ENCODE measurements at places on chromosomes 6 and 20. TPM values are rescaled to one million over a fixed set of nuclear protein-coding genes. Genes with fewer than 3 reads are reported as not detected.
A peak's percentile ranks its signal among the peaks of the same experiment; 100 is the strongest.

- peak; percentile 37 for DNase-seq
Observed at GRCh38 chr20:14986026-14986655, 648.7 kb upstream of the FLRT3 start.

Gene SEMG1
- not detected for total RNA-seq

DNA sequence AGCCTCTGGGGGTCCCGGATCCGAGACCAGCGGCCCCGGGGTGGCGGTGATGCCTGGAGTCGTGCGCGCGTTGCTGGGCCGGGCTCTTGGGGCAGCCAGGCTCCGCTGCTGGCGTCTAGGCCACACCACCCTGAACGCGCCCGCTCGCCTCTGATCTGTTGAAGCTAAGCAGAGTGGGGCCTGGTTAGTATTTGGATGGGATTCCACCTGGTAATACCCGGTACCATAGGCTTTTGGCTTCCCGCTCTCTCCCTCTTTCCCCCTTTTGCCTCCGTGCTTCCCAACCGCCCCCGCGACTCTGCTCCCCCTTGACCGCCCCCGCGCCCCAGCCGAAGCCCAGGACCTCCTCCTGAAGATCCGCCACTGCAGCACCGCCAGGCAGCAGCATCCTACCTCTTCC lies 1383.5 kb upstream of the DEFB115 start:
- peak; percentile 40 for DNase-seq

- peak; percentile 68 for DNase-seq
Observed at GRCh38 chr6:19999319-20000191, 162.4 kb downstream of the ID4 start.

- no peak for DNase-seq
Observed at GRCh38 chr6:138873191-138873590, 77.3 kb downstream of the ECT2L start.

Gene CST2
- not detected for total RNA-seq

GRCh38 chr20:45183084-45183483 lies 8.4 kb downstream of the PI3 start:
- DNase-seq: no peak

Gene VGLL2
- not detected for total RNA-seq

Gene KCNK16
- not detected for total RNA-seq

Gene BTNL2
- not detected for total RNA-seq

Gene PLCB4
- 16.1 TPM for total RNA-seq

Gene TRERF1
- total RNA-seq: 6.2 TPM

DNA sequence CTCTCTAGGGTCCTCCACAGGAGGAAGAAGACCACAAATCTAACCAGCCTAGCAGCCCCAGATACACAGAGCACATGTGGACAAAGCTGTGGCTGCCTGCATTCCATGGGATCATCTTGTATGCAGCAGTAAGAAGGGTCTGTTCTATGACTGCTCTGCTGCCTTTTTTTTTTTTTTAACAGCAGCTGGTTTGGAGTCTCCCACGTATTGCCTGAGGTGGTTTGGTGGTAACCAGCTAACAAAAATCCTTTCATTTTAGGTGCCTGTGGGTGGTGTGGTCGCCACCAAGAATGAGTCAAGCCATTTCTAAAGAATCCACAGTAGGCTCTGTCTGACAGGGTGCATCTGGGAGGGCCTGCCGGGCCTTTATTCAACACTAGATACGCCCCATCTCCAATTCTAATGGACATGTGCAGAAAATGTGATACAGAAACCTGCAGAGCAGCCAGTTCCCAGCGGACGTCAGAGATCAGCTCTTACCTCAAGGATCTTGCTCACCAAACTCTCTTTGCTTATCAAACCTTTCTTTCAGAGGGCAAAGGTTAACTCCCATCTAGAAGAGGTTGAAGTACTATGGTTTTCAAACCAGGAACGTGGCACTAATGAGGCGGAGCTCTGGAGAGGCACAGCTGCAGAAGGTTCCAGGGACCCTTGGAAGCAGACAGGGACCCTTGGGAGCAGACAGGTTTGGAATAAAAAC lies 32.0 kb downstream of the GNAS-AS1 start:
- DNase-seq: peak; percentile 97

- DNase-seq: no peak
Observed at GRCh38 chr6:170125456-170126300, 165.2 kb downstream of the DLL1 start.

Gene HAO1
- total RNA-seq: not detected

- DNase-seq: no peak
Observed at GRCh38 chr6:156513504-156513903, 263.7 kb upstream of the ARID1B start.

Gene SRXN1
- 53.7 TPM for total RNA-seq

Gene HDGFL1
- not detected for total RNA-seq

- no peak for DNase-seq
Observed at GRCh38 chr6:158152659-158153058, 15.4 kb downstream of the SERAC1 start.

Gene KIF25
- total RNA-seq: not detected

DNA sequence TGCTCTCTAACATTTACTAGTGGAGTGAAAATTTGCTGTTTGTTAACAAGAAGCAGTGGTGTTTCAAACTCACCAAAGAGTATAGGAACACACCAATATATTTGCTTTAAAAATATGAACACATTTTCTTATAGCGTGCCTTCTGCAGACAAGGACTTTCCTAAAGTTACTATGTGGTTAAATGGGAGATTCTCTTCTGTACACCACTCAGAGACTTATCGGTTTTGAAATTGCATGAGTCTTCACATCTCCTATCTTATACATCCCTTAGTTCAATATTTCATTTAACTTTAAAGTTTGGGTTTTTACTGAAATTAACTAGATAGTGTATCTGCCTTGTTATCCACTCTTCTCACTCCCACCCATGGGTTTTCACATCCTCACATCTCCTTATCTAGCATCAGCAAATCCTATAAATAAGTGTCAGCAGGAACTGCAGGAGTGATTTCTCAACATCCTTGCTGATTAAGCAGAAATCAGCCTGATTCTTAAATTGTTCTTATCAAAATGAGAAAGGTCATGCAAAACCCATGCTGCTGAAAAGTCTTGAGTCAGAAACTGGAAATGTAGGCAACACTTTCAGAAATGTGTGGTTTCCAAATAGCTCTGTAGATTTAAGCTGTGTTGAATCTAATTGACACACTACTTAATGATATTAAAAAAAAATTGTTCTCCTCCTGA lies 1075.6 kb upstream of the GJE1 start:
- peak; percentile 16 for DNase-seq

DNA sequence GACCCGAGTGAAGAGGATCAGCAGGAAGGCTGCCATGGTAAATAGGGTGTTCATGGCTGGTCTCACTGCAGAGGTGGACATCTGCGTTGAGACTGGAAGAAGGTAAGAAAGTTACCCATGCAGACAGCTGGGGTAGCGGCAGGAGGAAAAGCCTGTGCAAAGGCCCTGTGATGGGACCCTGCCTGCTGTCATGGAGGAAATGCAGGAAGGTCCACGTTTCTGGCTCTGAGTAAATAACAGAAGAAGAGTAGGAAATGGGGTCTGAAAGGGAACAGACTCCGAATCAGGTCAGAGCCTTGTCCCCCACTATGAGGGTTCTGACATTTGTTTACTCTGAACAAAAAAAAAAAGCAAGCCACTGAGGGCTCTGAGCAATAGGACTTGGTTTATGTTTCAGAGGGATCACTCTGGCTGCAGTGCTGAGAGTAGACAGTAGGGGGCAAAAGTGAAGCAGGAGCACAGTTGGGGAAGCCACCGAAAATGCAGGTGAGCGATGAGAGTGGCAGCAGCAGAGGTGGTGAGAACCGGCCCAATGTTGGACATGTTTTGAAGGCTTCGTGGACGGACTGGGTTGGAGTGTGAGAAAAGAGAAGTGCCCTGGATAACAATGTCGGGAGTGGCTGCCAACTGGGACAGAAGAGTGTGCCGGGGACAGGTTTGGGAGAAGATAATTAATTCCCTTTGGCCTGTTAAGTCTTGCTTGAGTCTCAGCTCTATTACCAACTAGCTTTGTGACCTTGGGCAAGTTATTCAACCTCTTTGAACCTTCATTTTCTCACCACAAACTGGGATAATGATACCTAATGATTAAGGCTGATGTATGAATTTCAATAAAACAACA lies 57.9 kb upstream of the MAP7 start:
- peak; percentile 73 for DNase-seq

Gene PDYN
- not detected for total RNA-seq

- peak; percentile 11 for DNase-seq
Observed at GRCh38 chr6:44920952-44921491, 407.1 kb upstream of the RUNX2 start.

- DNase-seq: no peak
Observed at GRCh38 chr6:77468939-77469338, 5.6 kb upstream of the HTR1B start.

Gene MAPK13
- total RNA-seq: 4.0 TPM

GRCh38 chr20:49174183-49174582 lies 14.0 kb downstream of the STAU1 start:
- DNase-seq: no peak

DNA sequence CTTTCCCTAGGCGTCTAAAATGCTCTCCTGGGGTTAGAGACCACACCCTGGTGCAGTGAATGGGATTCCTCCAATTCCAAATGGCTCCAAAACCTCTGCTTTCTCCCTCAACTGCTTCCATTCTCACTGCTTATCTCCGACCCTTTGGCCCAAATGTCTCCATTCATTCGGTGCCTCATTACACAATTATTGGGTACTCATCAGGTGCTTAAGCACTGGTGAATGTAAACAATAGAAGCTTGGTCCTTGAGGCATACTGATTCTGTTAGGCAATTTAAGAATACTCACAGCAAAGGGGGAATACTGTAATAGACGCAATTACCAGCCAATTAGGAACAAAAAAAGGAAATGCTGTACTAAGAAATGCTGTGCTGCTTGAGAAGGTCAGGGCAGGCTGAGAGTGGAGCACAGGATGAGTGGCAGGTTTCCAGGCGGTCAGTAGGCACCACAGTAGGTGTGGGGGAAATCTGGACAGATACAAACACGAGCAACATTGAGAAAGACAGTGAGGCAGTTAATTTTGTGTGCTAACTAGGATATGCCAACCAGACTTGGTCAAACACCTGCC lies 23.0 kb downstream of the GMDS start:
- peak; percentile 37 for DNase-seq

- DNase-seq: no peak
Observed at GRCh38 chr20:9573335-9574151, 59.2 kb downstream of the LAMP5 start.

GRCh38 chr6:106145741-106146227 lies 59.6 kb downstream of the PRDM1 start:
- peak; percentile 78 for DNase-seq

- DNase-seq: no peak
Observed at GRCh38 chr6:157806131-157806855, 16.8 kb upstream of the SNX9 start.

DNA sequence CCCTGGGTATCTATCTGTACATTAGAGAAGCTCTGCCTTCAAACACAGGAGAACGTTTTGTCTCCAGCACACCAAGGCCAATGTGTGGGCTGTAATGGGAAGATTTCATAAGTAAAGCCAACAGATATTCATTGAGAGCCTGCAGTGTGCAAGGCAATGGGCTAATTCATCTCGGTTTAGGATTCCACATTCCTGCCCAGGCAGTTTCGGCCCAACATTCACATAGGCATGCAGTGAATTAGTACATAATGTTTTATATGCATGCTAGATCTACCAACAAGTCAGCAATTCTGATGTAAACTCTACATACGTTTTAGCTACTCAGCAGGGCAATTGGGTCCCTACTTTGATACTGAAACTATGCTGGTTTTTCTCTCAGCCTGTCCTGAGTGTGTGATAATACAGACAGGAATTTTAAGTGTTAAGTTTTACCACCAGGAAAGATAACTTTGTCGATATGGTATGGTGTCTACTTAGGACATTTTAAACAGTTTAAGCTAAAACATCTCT lies 46.9 kb upstream of the NAA20 start:
- no peak for DNase-seq

Gene IRF4
- not detected for total RNA-seq

Gene RAET1L
- not detected for total RNA-seq

Gene ECT2L
- total RNA-seq: not detected

- DNase-seq: no peak
Observed at GRCh38 chr20:54227241-54227640, 19.4 kb downstream of the PFDN4 start.

DNA sequence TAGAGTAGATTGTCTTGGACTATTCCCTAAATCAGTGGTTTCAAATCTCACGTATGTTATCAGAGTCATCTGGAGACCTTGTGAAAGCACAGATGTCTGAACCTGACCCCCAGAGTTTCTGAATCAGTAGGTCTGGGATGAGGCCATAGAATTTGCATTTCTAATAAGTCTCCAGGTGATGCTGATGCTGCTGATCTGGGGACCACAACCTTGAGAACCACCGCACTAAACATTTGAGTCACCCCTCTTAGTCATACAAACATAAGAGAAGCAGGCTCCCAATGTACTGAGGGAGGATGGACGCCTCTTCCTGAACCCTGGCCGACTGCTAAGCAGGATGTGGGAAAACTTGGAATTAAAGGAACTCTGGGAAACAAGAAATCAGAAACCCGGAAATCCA lies 187.8 kb upstream of the PRDM1 start:
- DNase-seq: peak; percentile 94

Gene ELOVL4
- 2.4 TPM for total RNA-seq

- DNase-seq: no peak
Observed at GRCh38 chr20:9492067-9492466, 22.3 kb upstream of the LAMP5 start.

- DNase-seq: peak; percentile 47
Observed at GRCh38 chr6:69936674-69937363, 70.5 kb downstream of the COL19A1 start.

DNA sequence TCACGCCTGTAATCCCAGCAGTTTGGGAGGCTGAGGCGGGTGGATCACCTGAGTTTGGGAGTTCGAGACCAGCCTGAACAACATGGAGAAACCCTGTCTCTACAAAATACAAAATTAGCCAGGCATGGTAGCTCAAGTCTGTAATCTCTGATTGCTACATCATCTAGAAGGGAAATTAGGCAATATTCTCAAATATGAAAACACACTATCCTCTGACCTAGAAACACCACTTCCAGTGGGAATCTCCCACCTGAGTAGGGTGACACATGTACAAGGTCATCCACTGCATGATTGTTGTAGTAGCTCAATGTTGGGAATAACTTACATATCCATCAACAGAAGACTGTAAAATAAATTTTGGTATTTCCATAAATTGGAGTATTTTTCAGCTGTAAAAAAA lies 19.1 kb upstream of the SIRPD start:
- DNase-seq: no peak

Gene OTOR
- not detected for total RNA-seq

Gene RBM24
- total RNA-seq: 24.1 TPM

DNA sequence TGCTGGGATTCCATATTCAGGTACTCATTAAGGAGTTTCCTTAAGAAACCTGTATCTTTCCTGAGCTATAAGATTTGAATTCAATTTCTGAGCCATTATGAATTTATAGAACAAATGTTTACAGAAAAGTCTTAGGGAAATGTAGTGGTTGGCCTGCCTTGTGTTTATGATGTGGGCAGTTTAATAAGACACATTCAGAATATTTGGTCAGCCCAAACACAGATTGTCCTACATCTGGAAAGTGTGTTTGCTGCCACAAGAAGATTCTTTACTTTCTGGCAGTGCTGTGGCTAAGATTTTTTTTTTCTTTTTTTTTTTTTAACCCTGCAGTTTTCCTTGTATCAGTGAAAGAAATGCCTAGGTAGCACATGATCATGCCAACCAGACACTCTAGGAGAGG lies 15.2 kb downstream of the TBX18 start:
- DNase-seq: no peak

GRCh38 chr6:108684771-108685329 lies 124.1 kb downstream of the FOXO3 start:
- DNase-seq: peak; percentile 99

Gene PRR18
- not detected for total RNA-seq

- DNase-seq: no peak
Observed at GRCh38 chr6:128149796-128150195, 248.9 kb upstream of the THEMIS start.

Data from M059J (cell line).